ENCODE measurements at places on chromosomes 13 and 19. TPM values are rescaled to one million over a fixed set of nuclear protein-coding genes. Genes with fewer than 3 reads are reported as not detected.

RELB gene
- polyA plus RNA-seq, result 7.4 TPM

AP3D1 gene
- 112 TPM for polyA plus RNA-seq

IZUMO2 gene
- polyA plus RNA-seq, result 0.24 TPM

CD37 gene
- polyA plus RNA-seq, result 40.7 TPM

REX1BD gene
- 42.0 TPM for polyA plus RNA-seq

TMEM238 gene
- polyA plus RNA-seq, result 0.77 TPM

METTL21C gene
- polyA plus RNA-seq, result 0.64 TPM

All from left renal cortex interstitium (tissue), 4 donors.